Effector memory CD4-positive, alpha-beta T cell (primary cell): ENCODE measurements at places on chromosomes 2 and 18.

- no peak for DNase-seq
Measured at GRCh38 chr2:113886479-113887008, 3.3 kb upstream of the ACTR3 start.

DNA sequence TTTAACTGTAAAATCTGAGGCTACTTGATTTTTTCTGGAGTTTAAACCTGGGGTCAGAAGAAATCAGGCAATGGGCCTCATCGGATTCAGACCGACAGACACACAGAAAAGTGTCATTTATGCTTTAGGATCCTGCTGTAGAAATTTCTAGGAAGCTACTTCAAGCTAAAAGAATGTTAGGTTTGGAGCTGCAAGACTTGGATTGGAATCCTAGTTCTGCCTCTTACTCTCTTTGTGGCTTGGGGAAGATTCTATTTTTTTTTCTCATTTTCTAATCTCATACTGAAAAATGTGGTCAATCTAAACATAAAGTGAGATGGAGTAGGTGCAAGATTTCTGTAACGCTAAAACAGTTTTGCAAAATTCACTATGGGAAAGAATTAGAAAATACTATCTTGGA is 48.8 kb upstream of the KCNE4 start:
- DNase-seq: no peak

DNA sequence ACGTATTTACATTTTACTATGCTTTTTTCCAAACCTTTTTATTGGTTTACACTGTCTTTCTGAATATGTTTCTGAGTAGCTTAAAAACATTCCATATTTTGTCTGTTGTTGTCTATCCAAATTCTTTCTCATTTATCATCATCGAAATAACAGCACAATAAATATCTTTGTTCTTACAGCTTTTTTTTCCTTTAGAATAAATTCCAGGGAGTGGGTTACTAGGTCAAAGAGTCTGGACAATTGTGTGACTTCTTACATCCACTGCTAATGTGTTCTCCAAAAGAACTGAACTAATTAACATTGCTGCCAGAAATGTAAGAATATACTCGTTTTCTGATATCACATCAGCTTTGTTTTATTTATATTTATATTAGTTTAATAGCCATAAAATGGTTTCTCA is 59.4 kb downstream of the ANKRD44 start:
- no peak for DNase-seq

- no peak for DNase-seq
Measured at GRCh38 chr2:225471039-225471438, 71.5 kb downstream of the NYAP2 start.

GRCh38 chr2:119068154-119068725 is 90.3 kb downstream of the C1QL2 start:
- no peak for DNase-seq

- no peak for DNase-seq
Measured at GRCh38 chr2:159169187-159169586, 117.3 kb downstream of the WDSUB1 start.

GRCh38 chr2:204914708-204915107 is 369.4 kb downstream of the PARD3B start:
- DNase-seq: no peak

- DNase-seq: no peak
Measured at GRCh38 chr18:44844486-44844885, 163.8 kb downstream of the SETBP1 start.
